ENCODE measurements at places on chromosomes 5 and 9.
A peak's percentile ranks its signal among the peaks of the same experiment; 100 is the strongest.

- DNase-seq: no peak
These were observed 53.4 kb upstream of the IL6ST start for GRCh38 chr5:56048124-56048523.

GRCh38 chr9:119451426-119451825 lies 82.2 kb upstream of the BRINP1 start:
- DNase-seq: no peak

GRCh38 chr9:128470560-128470959 lies 14.8 kb downstream of the ODF2 start:
- DNase-seq: no peak

DNA sequence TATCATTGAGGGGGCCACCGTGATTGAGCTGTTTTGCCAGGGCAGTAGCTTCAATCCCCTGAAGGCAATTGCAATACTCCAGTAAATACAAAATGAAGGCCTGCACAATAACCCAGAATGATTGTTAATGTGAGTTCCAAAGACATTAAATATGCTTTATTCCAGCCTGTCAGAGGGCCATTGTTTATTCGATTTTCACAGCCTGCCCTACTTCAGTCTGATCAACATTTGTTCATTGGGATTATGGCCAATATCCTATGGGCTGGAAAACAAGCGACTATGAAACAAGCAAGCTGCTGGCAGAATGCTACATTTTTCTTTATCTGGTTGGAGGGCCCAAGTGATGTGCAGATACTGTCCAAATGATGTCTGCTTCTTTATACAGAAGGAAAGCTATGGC lies 543.1 kb downstream of the TLE1 start:
- DNase-seq: no peak

GRCh38 chr9:14348373-14349145 lies 34.6 kb upstream of the NFIB start:
- no peak for DNase-seq

DNA sequence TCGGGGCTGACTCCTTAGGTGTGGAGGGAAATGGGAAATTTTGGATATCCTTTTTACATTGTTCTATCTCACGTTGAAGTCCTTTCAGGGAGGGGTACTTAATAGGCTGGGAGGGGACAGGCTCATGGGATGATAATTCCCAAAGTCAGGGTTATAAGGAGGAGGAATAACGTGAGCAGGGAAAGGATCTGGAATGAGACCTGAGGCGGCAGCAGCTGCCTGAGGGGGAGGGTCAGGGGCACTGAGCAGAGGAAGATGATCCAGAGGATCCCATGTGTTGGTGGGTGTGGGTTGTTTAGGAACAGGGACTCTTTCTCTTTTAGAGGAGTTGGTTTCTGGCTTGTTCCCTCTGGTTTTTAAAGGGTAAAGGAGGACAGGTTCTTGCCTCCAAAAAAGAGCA lies 18.7 kb downstream of the IFT74 start:
- no peak for DNase-seq

DNA sequence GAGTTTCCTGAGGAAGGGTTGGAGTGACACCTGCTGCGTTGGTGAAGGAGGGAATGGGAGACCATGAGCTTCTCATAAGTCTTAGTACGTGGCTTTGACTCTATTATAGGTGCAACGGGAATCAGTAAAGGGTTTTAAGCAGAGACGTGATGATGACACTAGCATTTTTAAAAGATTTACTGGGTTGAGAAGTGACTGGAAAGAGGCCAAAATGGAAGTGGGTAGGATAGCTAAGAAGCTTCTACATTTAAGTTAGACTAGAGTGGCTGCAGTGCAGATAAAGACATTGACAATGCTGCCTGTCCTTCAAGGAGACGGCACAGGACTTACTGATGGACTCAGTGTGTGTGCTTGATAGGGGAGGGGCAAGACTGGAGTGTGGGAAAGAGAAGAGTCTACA lies 6.2 kb downstream of the GAPT start:
- no peak for DNase-seq

- DNase-seq: no peak
These were observed 46.4 kb upstream of the PLIN2 start for GRCh38 chr9:19173598-19174125.

- DNase-seq: no peak
These were observed 93.8 kb downstream of the FEM1C start for GRCh38 chr5:115450741-115451140.

DNA sequence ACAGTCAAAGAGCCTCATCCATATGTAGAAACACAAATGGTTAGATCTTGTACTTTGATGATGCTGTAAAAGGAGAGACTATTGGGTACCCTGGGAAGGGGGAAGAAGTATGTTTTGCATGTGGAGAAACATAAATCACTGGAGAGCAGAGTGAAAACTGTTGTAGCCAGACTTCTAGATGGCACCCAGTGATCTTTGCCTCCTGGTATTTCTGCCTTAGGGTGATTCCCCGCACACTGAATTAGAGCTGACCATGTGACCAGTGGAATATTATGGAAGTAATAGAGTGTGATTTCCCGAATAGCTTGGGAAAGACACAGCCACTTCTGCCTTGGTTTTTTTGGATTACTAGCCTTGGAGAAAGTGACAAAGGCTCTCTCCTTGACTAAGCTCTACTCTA lies 174.3 kb downstream of the LPAR1 start:
- no peak for DNase-seq

DNA sequence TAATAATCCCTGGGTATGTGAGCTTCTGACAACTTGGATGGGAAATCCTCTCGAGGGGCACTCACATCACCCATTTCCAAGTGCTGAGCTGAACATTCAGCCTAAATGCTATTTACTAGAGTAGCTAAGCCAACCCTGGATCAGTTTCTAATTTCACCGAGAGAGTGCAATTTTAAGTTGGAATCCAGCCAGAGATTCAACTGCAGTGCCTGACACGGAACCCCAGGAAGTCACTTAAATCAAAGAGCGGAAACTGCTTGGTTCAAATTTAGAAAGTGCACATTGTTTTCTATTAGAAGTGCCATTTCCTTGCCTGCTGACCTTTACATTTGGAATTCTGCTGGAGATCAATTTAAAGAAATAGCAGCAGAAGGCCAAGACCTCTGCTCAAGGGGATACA lies 8.8 kb downstream of the SPRY4 start:
- DNase-seq: no peak

DNA sequence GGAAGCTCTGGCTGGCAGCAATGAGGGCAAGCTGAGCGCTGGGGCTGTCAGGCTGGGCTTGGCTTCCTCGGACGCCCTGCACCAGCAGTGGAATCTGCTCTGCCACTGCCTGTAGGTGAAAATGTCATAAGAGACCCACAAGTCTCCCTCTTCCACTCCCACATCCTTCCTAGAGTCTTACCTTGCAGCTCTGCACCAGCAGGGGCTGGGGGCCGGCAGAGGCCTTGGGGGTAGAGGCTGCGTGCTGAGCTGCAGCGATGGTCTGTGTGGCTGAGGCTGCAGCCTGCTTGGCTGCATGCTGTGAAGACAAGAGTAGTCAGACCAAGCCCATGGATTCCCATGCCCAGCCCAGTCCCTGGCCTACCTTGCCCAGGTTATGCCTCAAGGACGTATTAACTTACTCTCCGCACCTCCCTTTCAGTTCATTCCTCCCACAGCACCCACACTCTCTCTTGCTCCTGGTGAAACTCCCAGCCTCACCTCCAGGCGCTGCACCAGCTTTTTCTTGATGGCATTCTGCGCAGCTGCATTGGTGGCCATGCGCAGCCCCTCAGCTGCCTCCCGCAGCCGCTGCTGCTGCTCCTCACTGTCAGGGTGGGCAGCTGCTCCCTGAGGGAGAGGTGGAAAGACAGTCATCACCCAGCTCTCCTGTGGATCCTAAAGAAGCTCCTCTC lies 17.3 kb downstream of the TLN1 start:
- DNase-seq: no peak

DNA sequence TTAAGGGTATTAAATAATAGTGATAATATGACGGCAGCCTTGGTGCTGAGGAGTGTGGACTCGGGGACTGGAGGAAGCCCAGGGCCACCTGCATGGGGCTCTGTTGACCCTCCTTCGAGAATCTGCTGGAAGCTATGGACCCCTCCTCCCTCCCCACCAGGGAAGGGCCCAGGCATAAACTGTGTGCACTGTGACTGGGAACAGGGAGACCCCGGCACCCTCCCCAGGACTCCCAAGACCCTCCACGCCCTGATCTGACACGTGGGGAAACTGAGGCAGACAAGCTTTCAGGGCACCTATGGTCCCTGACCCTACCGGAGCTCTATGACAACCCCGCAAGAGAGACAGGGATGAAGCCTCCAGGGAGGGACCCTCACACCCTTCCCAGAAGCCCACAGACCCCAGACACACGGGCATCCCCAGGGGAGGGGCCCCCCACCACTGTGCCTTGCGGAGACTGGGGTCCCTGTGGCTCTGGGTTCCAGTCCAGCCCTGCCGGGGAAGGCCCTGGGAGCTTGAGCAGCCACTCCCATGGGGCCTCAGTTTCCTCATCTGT lies 6.5 kb upstream of the EGFL7 start:
- no peak for DNase-seq

- DNase-seq: no peak
These were observed 9.6 kb upstream of the SSBP2 start for GRCh38 chr5:81760521-81760920.

GRCh38 chr9:128072144-128073021 lies 4.4 kb downstream of the SLC25A25 start:
- peak; percentile 37 for DNase-seq

GRCh38 chr5:33490071-33490665 lies 49.4 kb downstream of the TARS1 start:
- no peak for DNase-seq

Data from stimulated activated CD8-positive, alpha-beta memory T cell treated with anti-CD3 and anti-CD28 coated beads, Interleukin-2, amount 100 ng/mL, for 1 hour (primary cell).